ENCODE measurements at places on chromosomes 5 and 9. TPM values are rescaled to one million over a fixed set of nuclear protein-coding genes. Genes with fewer than 3 reads are reported as not detected.

- no peak for DNase-seq
These were observed 108.3 kb downstream of the EPB41L4A start for GRCh38 chr5:112310746-112311145.

DNA sequence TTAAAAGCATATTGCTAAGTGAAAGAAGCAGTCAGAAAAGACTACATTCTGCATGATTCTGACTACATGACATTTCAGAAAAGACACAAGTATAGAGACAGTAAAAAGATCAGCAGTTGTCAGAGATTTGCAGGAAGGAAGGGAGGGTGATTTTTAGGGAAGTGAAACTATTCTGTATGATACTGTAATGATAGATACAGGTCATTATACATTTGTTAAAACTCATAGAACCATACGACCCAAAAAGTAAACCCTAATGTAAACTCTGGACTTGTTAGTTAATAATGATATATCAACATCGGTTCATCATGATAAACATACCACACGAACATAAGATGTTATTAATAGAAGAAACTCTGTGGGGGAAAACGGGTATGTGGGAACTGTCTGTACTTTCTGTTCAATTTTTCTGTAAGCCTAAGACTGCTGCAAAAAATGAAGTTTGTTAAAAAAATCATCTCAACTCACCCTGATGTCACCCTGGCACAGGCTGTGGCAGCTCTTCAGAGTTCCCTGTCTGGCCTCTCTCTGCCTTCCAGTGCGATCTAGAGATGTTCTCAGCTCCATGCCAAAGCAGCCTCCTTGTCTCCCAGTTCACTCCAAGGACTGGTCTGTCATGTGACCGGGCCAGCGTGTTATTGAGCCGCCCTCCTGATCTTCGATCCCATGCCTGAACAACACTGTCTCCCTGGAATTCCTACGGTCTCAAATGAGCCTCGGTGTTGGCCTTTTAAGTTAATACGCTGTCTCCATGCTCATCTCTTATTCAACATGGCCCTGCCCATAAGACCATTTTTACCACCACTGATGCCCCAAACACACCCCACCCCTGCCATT lies 35.4 kb downstream of the PRLR start:
- no peak for DNase-seq

DNA sequence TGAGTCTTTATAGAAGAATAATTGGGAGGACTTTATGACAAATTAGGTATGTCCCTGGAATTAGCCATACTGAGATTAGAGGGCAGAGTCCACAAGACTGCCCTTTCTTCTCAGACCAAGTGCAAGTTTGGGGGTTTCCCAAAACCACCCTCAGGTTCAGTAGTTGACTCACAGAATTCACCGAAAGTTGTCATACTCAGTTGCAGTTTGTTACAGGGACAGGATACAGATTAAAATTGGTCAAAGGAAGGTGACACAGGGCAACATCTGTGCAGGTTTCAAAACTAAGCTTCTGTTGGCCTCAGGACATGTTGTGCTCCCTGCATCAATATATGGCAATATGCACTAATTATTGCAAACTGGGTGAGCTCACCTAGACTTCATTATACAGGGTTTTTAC lies 3.8 kb downstream of the RANBP17 start:
- no peak for DNase-seq

DNA sequence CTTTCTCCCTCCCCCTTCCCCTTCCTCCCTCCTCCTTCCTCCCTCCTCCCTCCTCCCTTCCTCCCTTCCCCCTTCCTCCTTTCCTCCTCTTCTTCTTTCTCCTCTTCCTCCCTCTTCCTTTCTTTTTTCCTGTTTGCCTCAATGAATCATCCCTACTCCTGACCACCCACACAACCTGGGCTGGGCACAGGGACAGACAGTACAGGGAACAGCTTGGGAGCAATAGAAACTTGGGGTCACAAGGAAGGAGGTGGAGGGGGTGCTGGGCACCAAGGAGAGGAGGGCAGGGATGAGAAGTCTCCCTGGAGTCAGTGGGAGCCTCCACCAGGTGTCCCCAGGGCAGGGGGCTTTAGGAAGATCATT lies 5.0 kb downstream of the TTC16 start:
- DNase-seq = no peak

DNA sequence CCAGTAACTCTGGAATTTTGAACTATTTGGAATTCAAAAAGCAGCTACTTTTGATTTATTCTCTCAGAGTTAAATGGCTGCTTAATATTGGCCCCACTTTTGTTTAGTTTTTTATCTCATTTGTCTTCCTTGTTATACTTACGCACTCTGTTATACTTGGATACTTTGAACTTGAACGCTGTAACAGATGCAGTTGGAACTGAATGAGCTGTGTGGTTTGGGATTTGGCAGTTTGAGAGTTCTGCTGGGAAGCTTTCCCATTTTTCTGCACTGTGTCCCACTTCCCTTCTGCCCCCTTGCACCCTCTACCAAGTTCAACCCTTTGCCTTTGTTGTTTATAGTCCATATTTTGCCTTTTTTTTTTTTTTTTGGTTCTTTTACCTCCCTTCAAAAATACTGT lies 3.8 kb downstream of the RHOBTB3 start:
- DNase-seq = no peak

DNA sequence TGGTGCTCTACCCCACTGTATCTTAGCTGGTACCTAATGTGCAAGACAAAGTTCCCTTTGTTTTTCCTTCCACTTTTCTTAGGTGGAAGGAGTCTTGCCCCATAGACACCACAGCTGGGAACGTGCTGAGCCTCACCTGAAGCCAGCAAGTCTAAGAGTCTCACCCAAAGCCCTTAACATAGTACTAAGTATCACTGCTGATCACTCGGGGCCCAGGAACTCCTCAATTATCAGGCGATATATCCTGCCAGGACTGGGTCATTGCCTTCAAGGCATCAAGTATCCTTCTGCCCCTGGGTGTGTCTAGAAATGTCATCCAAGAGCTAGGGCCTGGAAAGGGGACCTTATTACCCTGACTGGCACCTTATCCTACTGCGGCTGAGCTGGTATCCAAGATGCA lies 123.9 kb downstream of the PTPRD start:
- no peak for DNase-seq

DNA sequence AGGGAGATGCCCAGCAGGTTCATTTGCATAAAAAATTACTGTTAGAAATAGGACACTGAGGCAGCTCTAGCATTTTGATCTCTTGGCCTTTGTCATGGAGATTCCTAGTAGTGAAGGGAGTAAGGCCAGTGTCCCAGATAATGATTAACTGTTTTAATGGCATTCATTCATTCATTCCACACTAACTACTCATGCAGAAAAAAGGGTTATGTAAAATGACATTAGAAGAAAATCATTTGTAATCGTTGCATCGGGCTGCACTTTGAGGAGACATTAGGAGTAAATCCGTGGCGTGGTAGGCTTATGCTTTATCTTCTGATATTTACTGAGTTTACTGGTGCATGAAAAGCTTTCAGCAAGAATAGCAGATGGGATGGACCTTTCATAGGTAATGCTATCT lies 82.6 kb upstream of the GRHPR start:
- no peak for DNase-seq

DNA sequence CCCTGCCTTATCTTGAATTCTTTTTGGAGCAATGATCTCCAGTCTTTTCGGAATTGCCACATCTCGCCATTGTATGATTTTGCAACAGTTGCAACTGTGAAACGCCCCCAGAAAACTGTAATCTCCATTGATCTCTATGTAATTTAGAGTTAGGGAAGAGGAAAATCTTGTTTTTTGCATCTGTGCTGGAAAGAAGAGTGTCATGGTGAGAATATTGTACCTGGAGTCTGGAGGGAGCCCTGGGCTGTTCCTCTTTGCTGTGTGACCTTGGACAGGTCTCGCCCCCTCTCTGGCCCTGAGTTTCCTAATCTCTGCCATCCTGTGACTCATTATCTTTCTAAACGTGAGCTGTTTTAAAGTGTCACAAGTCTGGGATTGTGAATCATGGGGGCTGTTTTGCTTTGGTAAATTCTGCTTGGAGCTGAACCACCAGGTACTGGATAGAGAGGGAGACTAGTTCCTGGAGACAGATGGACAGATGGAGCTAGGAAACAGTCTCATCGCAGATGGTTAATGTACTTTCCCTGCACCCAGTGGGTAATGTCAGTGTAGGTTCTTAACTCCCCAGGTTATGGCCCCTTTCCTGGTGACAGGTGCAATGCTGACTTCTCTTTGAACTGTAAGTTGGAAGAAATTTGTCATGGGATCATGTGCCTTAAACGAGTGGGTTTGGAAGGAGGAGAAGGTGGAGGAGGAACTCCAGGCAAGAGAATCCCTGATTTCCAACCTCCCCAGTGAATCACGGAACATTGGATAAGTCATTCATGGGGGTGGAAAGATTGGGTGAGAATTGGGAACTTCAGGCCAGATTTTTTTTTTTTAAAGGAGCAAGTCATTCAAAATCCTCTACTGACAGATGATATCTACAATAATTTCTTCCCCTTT lies 19.6 kb downstream of the PPARGC1B start:
- no peak for DNase-seq

DNA sequence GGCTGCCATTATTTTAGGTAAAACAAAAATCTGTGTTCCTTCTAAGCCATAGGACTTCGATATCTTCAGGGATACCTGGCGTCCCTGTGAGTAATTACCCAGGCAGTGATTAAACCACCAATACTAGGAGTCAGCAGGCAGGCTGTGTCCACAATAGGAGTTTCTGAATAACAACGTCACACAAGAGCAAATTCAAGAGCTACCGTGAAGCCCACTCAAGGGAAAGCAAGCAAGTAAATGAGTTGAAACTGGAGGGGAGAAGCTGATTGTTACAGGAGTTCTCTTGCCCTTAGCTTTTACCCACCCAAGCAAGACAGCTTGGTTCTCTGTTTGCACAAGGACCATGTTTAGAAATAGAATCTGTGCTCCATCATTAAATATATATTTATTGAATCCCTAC lies 50.8 kb downstream of the SEMA5A start:
- no peak for DNase-seq

GRCh38 chr5:41736641-41737040 lies 133.6 kb downstream of the OXCT1 start:
- DNase-seq = no peak

- no peak for DNase-seq
These were observed 9.5 kb upstream of the WDR5 start for GRCh38 chr9:134126373-134126772.

- DNase-seq = no peak
These were observed 895.6 kb downstream of the TLE1 start for GRCh38 chr9:80793706-80794105.

GRCh38 chr5:158414780-158415179 lies 555.8 kb upstream of the CLINT1 start:
- DNase-seq = no peak

GRCh38 chr9:100586093-100586492 lies 8.2 kb downstream of the CAVIN4 start:
- no peak for DNase-seq

GRCh38 chr5:174837919-174838902 lies 113.8 kb downstream of the MSX2 start:
- DNase-seq = no peak

GRCh38 chr9:92771309-92771708 lies 6.7 kb upstream of the BICD2 start:
- no peak for DNase-seq

LCN9 gene
- not detected for total RNA-seq

IL3 gene
- not detected for total RNA-seq

GZMA gene
- total RNA-seq = 1.4 TPM

PCDHA1 gene
- 0.21 TPM for total RNA-seq

TTC39B gene
- 22.4 TPM for total RNA-seq

OR13D1 gene
- total RNA-seq = not detected

GMCL2 gene
- total RNA-seq = 0.16 TPM

ANKRD34B gene
- total RNA-seq = not detected

SOX30 gene
- not detected for total RNA-seq

KCNMB1 gene
- 10.8 TPM for total RNA-seq

ANKRD20A1 gene
- 1.6 TPM for total RNA-seq

FLT4 gene
- 18.2 TPM for total RNA-seq
